Stimulated activated CD8-positive, alpha-beta memory T cell treated with anti-CD3 and anti-CD28 coated beads, Interleukin-4, amount 100 ng/mL, for 1 hour (primary cell): ENCODE measurements at places on chromosomes 7 and 10.

DNA sequence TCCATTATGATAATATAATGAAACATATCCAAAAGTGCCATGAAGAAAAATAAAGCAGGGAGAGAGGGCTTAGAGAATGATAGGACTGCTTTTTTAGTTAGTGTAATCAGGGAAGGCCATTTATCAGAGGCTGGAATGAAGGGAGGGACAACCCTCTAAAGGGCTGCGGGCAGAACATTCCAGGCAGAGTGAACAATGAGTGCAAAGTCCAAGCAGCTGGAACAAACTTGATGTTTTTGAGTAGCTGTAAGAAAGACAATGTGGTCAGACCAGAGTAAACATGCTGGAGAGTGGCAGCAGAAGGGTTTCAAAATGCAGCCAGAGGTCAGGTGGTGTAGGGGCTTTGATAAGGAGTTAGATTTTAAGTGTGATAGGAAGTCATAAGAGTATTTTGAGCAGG, 65.6 kb upstream of the CCDC6 start:
- no peak for DNase-seq

DNA sequence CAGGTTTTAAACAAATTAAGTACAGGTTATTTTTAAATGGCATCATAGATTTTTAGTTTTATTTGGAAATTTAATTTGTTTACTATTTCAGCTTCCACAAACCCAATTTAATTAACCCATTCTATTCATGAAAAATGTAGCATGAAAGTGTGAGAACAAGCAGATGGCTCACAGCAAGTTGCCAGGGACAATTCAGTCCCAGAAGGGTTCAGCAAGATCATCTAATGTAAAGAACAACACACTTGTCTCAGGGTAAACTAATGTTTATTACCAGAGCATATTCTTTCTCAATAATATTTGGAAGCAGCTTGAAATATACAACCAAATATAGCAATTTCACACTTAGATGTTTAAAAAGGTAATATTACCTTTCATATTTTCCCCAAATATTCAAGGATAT, 166.9 kb upstream of the SLC13A1 start:
- DNase-seq = no peak

GRCh38 chr7:115013886-115014285, 92.0 kb downstream of the MDFIC start:
- no peak for DNase-seq

DNA sequence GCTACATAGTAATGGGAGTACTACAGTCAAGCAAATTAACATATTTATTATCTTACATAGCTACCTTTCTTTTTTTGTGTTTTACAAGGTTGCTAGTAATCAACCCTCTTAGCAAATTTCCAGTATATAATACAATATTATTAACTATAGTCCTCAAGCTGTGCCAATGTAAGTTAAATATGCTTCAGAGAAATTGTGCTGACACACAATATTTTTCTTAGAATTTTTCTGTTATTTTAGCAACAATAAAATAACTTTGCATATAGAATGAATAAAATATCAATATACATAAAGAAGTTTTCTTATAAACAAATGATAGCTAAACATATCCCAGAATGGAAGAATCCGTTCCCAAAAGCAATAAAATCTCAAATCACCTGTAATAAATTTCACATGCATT, 1605.1 kb downstream of the REEP3 start:
- DNase-seq = no peak

DNA sequence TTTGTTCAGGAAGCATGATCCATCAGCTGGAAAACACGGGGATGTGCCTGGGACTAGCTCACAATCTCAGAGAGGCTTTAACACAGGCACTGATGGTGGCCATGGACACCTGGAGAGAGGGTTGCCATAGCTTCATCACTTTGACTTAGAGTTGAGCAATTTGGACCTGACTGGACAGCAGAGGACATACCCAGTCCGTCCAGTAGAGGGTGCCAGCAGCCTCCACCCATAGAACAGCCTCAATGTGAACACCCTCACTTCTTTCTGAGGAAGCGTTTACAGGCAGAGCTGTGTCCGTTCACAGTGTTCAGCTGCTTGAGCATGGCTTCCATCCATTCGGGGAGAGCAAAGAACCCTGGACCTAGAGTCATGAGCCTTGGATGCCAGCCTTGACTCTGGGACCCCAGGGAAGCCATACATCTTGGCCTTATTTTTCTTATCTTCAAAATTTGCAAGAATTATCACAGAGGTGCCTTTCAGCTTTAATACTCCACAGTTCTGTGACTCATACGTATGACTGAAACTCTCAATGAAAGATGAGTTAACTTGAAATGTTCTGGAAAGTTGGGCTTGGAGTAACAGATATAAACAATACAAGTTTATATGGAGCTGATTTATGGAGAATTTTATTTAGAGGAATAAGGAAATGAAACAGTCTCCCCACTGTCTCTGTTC, 302.9 kb upstream of the PODXL start:
- peak; percentile 5 for DNase-seq

- DNase-seq = no peak
Measured at GRCh38 chr10:80515941-80516340, 21.8 kb upstream of the SH2D4B start.

DNA sequence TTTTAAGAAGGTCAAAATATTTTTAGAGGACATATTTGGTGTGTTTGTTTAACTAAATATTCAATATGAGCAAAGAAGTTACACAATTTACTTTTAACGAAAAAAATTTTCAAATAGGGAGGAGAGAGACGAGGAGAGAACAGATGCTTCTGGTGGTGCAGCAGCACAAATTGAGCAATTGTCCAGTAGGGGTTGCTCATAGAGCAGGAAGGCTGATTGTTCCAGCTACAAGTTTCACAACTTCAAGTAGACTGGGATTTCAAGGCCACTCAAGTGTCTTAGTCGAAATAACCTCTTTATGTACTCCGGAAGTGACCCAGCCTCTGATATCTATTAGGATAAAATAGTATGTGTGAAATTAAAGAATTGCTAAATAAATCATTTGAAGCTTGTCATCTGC, 197.9 kb downstream of the HDAC9 start:
- no peak for DNase-seq

DNA sequence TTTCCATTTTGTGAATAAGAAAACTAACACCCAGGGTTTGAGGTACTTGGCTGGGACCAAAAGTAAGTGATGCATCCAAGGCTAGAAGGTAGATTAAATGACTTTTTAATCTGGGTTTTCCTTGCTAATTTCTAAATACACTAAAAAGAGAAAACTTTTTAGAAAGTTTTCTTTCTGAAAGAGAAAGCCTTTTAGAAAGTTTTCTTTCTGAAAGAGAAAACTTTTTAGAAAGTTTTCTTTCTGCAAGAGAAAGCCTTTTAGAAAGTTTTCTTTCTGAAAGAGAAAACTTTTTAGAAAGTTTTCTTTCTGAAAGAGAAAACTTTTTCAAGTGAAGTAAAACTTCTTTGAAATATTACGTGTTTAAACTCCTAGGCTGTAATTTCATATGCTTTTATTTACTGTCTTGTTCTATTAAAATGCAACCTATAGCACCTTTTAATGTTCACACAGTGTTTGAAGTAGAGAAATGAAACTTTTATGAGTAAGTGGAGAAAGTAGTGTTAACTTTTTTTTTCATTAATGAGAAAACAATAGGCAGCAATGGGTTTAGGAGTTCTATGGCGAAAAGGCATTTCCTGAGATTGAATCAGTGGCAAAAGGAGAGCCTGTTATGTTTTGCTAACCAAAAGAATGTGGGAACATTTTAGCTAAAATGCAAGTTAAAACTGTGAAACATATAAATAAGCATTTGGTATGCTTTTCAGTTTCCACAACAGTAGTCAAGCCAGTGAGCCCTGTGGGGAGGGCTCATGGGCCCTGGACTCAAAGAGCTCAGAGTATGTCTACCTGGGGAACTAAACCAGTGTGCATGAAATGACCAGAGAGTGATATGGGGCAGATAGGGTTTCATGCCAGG, 103.7 kb downstream of the RBM20 start:
- DNase-seq = no peak

DNA sequence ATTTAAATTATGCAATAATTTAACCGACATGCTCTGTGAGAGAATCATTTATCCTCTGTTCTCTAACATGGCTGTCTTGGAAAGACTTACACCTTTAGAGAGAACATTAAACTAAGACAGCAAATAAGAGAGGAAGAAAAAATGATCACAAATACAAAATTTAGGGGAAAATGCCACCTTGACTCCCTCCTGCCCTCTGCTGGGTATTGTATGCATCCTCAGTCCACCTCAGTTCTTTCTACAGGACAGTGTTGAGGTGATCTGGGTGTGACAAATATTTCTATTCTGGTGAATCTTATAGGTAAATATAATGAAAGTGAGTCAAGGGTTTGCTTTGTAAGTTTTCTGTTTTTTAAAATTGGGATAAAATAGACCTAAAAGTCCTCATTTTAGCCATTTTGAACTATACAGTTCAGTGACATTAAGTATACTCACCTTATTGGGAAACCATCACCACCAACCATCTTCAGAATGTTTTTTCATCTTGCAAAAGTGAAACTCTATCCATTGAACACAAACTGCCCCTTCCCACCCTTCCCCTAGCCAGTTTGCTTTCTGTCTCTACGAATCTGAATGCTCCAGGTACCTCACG, 61.5 kb upstream of the ELMO1 start:
- DNase-seq = no peak

GRCh38 chr10:48800007-48800675, 115.5 kb downstream of the WDFY4 start:
- DNase-seq = no peak

- no peak for DNase-seq
Measured at GRCh38 chr7:24229481-24230226, 54.3 kb upstream of the NPY start.

GRCh38 chr7:81637534-81637933, 132.3 kb downstream of the HGF start:
- DNase-seq = no peak

GRCh38 chr10:105807935-105808587, 1167.0 kb downstream of the SORCS3 start:
- no peak for DNase-seq

GRCh38 chr7:139669106-139670061, 108.4 kb downstream of the HIPK2 start:
- no peak for DNase-seq

DNA sequence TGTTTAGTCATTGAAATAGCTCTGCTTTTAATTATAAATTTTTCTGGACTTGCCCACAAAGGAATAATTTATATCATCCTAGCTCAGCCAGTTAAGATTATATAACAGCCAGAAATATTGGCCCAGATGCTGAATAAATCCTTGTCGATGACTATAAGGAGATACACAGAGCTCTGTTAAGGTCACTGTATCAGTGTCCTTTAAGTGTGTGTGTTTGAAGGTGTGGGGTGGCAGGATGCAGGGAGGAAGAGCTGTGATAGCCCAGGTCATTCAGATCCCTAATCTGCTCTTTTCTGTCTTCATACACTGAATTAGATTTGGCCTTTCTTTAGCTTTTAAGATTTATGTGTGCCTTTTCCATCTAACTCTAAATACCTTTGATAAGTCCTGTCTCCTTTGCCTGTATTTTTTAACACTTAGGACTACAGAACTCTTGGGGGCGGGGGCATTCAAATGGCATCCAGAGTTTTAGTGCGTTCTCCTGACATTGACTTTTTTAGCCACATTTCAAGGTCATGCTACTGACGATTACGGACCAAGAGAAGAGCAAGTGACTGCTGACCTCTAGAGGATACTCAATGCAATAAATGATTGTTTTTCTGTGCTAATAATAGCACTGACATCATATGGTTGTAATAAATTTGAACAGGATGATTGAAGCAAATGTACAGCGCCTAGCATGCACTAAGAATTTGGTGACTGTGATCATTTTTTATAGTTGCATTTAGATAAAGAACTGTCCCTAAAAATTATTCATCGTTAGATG, 172.3 kb downstream of the CACNB2 start:
- no peak for DNase-seq

DNA sequence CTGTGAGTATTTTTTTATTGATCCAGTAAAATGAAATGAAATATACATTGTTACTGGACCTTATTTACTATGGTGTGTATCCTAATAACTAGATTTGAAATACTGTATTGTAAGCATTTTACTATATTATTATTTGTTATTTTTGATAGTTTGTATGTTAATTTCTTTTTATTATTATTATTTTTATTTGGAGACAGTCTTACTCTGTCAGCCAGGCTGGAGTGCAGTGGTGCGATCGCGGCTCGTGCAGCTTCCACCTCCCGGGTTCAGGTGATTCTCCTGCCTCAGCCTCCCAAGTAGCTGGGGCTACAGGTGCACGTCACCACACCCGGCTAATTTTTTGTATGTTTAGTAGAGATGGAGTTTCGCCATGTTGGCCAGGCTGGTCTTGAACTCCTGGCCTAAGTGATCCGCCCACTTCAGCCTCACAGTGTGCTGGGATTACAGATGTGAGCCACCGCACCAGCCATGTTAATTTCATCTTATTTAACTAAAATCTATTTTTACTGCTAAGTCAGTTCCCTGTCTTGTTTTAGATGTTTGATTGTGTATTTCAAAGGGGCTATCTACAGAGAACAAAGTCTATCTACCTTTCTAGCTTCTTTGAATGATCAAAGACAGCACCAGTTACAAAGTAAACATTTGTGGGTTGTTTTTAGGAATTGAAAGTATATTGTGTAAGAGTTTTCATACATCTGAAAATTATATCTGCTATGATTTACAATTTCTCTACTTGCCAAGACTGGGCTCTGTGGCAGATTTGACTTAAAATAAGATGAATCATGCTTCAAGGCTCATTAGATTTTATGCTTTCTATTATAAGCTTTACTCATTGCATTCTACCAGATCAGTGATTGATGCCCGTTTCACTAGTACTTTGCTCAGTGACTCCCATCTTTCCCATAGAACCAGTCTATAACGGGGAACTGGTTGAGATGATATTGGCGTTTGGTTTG, 41.6 kb downstream of the CDC123 start:
- no peak for DNase-seq

DNA sequence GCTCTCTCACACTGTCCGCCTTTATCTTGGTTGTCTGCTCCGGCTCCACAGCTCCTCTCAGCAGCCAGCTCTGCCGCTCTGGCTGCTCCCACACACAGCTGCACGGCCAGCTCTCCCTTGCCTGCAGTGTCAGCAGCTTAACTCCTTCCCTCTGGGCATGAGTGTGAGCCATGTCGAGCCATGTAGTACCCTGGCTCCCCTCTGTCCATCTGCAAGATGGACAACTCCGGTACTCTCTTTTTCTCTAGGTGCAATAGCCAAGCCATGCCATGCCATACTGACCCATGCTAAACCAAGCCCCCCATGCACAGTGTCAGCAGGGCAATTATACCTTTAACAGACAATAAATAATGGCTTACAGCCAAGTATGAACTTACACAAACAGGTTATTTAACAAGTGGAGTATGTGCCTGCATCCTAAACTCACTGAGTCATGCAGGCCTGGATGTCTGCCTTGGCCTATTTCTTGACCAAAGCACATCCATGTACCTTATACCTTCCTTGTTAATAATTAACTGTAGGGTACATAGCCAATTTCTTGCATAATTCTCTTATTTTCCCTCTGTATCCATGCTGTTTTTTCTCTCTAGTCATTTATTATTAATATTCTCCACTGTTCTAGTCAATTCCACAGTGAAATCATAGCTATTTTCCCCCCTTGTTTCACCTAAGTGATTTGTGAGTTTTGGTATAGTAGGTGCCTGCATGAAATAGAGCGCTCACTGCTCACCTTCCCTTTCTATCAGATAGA, 170.9 kb downstream of the CDK14 start:
- no peak for DNase-seq

GRCh38 chr7:135211179-135211945, at the start of gene WDR91:
Gene WDR91, minus strand, starts transcription at chr7:135211526. Its CDS starts 24 bp downstream, at chr7:135211502.
- DNase-seq = peak; percentile 88

GRCh38 chr7:44994877-44995554, 5.0 kb upstream of the CCM2 start:
- no peak for DNase-seq
